Pulmonary artery endothelial cell (primary cell): ENCODE measurements at places on chromosomes 11 and 22. TPM values are rescaled to one million over a fixed set of nuclear protein-coding genes. Genes with fewer than 3 reads are reported as not detected.
A peak's percentile ranks its signal among the peaks of the same experiment; 100 is the strongest.

GRCh38 chr11:5237420-5237819, 3.1 kb upstream of the HBD start:
- DNase-seq, result no peak

DNA sequence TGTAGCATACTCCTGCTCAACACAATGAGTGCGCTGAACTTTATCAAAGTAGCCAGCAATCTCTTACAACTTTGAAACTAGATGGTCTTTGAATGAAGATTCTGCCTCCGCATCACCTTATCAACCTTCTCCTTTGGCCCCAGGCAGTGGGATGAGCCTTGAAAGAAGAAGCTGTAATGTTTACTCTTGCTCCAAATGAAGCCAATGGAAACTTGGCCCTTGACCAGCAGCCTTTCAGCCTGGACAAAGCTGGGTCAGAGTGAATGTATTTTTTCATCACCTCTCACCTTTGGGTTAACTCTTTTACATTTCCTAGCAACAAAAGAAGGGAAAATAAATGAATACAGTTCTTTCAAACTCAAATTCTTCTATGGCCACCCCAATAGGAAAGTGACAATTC, 359.1 kb downstream of the KCNA4 start:
- no peak for DNase-seq

- no peak for DNase-seq
Observed at GRCh38 chr11:56197367-56197766, 20.9 kb downstream of the OR5J2 start.

GRCh38 chr22:41523464-41524221, 20.6 kb downstream of the POLR3H start:
- DNase-seq, result no peak

GRCh38 chr11:2796508-2797113, 89.0 kb downstream of the CDKN1C start:
- no peak for DNase-seq

GRCh38 chr11:112835591-112836255, 125.5 kb upstream of the NCAM1 start:
- DNase-seq, result no peak

GRCh38 chr11:79708319-79708932, 267.6 kb upstream of the TENM4 start:
- DNase-seq, result no peak

GRCh38 chr11:2475136-2475918, 30.5 kb downstream of the KCNQ1 start:
- no peak for DNase-seq

GRCh38 chr11:127308291-127308690, 307.7 kb upstream of the KIRREL3 start:
- DNase-seq, result no peak

DNA sequence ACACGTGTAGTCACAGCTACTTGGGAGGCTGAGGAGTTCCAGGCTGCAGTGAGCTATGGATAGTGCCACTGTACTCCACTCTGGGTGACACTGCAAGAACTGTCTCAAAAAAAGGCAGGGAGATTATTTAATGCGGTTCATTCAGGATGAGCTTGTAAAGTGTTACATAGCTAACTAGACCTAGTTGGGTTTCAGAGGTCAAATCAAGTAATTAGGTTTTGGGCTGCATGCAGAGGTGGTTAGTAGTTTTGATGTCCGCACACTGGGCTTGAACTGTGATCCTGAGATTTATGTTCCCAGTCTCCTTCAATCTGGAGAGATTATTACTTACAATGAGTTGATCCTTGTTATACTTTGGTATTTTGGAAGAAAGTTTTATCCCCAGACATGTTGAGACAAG, 2.1 kb upstream of the RBM4 start:
- DNase-seq, result no peak

DNA sequence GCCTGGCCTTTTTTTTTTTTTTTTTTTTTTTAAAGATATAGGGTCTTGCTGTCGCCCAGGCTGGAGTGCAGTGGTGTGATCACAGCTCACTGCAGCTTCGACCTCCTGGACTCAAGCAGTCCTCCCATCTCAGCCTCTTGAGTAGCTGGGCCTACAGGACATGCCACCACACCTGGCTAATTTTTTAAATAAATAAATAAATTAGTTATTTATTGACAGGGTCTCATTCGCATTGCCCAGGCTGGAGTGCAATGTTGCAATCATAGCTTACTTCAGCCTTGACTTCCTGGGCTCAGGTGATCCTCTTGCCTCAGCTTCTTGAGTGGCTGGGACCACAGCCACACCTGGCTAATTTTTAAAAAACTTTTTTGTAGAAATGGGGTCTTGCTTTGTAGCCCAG, 10.5 kb downstream of the AP2A2 start:
- DNase-seq, result no peak

DNA sequence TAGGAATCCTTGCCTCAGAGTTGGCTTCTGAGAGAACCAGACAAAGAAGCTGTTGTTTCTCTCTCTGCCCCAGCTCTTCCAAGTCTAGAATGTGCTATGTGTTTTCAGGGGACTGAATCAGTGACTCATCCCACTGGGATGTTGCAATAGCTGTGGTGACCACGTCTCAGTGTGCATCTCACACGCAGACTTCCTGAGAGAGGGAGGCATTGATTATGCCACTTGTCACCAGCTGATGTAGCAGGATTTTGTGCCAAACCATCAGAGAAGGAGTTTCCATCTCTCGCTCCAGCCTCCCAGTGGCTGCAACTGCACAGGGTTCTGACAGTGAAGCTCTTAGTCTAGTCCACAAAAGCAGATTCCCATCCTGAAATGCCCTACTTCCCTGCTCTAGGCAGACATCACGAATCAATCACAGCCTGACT, 455.8 kb downstream of the MIAT start:
- peak; percentile 57 for DNase-seq

- peak; percentile 7 for DNase-seq
Observed at GRCh38 chr11:31870609-31871309, 59.6 kb upstream of the PAX6 start.

DNA sequence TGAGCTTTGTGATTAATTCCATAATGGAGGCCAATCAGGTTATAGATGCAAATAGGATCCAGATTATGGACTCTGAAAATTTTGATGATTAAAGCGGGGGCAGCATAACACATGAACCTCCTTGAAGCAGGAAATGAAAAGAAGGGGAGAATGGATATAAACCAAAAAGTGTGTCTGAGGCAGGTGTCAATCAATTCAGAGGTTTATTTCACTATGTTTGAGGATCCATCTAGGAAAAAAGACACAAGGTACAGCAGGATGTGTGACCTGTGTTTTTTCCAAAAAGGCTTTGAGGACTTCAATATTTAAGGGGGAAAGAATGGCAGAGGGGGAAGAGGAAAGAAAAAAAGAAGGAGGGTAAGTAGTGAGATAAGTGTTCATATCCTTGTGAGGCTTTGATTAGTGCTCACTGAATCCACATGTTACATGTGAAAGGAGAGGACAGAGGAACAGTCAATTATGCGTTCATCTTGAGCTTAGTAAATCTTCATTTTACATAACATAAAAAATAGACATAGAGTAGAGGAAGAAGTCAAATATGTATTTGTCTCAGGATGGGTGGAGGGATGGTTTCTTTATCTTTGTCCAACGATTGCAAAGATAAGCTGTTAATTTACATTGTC, 34.1 kb downstream of the MS4A2 start:
- no peak for DNase-seq

DNA sequence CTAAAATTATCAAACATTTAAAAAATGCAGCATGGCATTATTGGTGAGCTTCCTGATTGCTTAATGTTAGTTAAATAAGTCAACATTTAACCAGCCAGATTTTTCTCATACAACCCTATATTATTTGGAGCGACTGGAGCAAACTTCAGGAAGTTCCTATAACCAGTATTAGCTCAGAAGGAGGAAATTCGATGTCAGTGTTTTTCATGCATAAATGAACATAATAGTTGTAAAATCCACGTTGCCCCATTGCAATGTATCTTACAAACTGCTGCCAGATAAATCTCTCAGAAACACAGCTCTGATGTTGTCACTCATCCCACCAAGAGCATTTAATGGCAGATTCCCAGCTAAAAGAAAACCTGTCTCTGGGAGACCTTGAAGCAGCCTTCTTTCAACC, 278.5 kb downstream of the CASP12 start:
- DNase-seq, result no peak

GRCh38 chr11:119157063-119157462, 8.2 kb downstream of the ABCG4 start:
- DNase-seq, result no peak

DNA sequence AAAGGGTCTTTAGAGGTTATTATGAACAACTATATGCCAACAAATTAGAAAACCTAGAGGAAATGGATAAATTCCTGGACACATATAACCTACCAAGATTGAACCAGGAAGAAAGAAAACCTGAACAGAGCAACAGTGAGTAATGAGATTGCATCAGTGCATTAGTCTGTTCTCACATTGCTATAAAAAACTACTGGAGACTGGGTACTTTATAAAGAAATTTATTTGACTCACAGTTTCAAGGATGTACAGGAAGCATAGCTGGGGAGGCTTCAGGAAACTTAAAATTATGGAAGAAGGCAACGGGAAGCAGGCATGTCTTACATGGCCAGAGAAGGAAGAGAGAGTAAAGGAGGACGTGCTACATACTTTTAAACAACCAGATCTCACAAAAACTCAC, 70.8 kb upstream of the GNAZ start:
- DNase-seq, result no peak

GRCh38 chr22:35611891-35612576, 5.1 kb downstream of the MB start:
- no peak for DNase-seq

The APOL5 gene
- total RNA-seq, result not detected in 2 replicates

The UPK3A gene
- not detected in 2 replicates for total RNA-seq

The CCDC15 gene
- 2.6 and 3.0 TPM in 2 replicates for total RNA-seq

The OR5B21 gene
- total RNA-seq, result not detected in 2 replicates

The MAP6 gene
- 0.13 and 0.14 TPM in 2 replicates for total RNA-seq

The OR52E8 gene
- total RNA-seq, result not detected in 2 replicates

The ARFGAP3 gene
- total RNA-seq, result 59.6 and 60.3 TPM in 2 replicates

The FREY1 gene
- total RNA-seq, result 0.40 and 0.88 TPM in 2 replicates

The HPS5 gene
- total RNA-seq, result 26.6 and 33.8 TPM in 2 replicates

The OR51B2 gene
- not detected in 2 replicates for total RNA-seq

The LYVE1 gene
- total RNA-seq, result 0.81 and 2.2 TPM in 2 replicates
